Activated T-cell treated with anti-CD3 and anti-CD28 coated beads, Interleukin-2, amount 50 U/mL, for 4 hours (primary cell): ENCODE measurements at places on chromosomes 1 and 21.

- DNase-seq: no peak
These were observed 39.5 kb downstream of the BCL9 start for GRCh38 chr1:147580609-147581385.

DNA sequence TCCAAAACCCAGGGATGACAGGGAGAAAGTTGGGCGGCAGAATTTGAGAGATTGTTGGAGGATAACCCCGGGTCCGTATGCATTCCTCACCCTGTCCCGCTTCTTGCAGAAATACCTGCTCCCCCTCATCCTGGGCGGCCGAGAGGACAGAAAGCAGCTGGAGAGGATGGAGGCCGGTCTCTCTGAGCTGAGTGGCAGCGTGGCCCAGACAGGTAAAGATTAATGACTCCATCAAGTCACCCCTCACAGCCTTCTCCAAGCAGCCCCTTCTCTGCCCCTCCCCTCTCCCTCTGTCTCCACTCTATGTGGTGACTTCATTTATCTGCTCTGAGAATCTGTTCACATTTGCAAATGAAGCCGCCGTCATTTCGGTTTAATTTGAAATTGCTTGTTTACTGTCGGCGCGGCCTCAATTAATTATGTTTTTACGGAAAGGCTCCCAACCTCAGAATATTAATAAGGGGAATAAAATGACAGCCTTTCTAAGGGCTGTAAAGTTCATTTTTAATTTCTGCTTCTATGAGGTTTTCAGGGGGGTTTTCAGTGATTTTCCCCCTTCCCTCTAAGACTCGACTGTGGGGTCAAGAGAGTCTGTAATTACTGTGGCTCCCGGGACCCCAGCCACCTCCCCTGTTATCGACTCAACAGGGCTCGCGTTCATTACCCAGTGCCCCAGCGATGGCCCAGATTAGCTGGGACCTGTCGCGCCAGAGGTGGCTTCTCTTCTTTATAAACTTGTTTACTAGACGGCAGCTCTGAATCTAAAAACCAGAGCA lies 148.3 kb downstream of the PEX14 start:
- no peak for DNase-seq

- no peak for DNase-seq
These were observed 7.0 kb upstream of the ABCD3 start for GRCh38 chr1:94411237-94411636.

DNA sequence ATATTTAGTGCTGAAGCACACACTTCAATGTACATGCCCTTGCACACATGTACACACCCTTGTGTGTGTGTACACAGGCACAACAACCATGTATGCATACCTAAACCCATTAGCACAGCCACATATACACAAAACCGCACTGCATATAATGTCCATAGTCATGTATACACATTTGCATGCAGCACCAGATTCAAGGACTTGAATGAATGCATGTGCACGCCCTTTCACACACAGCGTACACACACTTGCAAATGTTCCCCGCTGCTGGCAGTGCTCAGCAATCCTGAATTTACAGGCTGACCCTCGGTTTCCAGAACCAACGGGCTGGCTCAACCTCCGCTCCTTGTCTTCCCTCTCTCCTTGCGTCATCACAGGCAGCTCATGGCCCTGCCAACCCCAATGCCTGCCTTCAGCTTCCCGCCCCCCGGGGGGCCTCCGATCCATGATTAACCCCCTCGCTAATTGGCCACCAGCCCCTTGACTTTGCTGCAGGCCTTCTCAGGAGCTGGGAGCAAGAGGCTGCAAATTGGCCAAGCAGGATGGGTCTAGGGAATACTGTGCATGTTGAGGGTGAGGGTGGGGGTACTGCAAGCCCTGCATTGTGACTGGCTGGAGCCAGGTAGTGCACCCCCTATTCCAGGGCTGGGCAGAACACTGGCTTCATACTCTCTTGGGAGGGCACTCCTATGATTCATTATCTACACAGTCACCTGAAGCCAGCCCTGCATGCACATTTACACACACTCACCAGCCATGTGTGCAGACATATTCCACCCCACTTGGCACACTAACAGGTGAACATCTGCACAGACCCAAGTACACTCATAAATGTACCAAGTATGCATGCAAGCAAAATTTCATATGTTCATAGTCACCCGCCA lies 7.9 kb downstream of the GPR3 start:
- no peak for DNase-seq

GRCh38 chr1:157090196-157090647 lies 9.4 kb downstream of the ETV3L start:
- DNase-seq: peak; percentile 90

DNA sequence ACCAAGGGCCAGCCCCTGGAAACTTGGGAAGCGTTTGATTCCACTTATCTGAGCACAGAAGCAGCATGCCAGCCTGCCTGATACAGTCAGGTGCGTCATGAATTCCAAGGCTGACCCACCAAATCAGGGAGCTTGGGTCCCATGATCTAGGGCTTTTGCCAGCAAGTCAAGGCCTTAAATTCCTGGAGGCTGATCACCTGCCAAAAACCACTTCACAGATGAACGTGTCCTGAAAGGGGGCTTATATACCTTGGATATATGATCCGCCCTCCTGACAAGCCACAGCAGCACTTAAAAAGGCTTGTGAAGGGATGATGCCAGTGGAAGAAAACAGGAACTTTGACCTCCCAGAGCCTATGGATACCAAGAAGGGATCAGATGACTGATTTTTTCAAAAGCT lies 24.0 kb upstream of the CLIC6 start:
- no peak for DNase-seq

DNA sequence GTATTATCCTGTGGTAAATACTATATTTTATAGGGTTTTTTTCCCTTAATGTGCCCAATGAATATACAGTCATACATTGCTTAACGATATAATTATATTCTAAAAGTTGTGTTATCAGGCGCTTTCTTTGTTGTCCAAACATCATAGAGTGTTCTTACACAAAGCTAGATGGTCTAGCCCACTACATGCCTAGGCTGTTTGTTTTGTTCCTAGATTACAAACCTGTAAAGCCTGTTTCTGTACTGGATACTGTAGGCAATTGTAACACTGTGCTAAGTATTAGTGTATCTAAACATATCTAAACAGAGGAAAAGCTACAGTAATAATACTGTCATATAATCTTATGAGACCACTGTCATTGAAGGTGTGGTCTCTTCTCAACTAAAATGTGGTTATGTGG lies 242.6 kb upstream of the C1orf105 start:
- DNase-seq: no peak
